ENCODE measurements at places on chromosomes 6 and 20.

GRCh38 chr20:37902504-37903313 is at the start of gene VSTM2L:
Gene VSTM2L, plus strand, starts transcription at chr20:37903127. Its CDS starts 224 bp downstream, at chr20:37903351.
- peak; percentile 91 for DNase-seq

- DNase-seq = peak; percentile 69
Observed at GRCh38 chr6:30483677-30484279, 5.5 kb upstream of the HLA-E start.

DNA sequence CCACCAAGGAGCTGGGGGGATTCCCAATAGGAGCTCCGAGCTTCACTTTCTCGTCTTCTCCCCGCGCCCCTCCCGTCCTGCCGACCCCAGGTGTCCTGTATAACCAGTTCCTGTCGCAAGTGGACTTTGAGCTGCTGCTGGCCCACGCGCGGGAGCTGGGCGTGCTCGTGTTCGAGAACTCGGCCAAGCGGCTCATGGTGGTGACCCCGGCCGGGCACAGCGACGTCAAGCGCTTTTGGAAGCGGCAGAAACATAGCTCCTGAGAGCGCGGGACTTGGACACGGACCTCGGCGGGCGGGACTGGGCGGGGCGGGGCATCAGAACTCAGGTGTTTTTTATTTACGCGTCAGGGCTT is 340 bp upstream of the VARS2 start:
- no peak for DNase-seq

- DNase-seq = peak; percentile 65
Observed at GRCh38 chr6:95203153-95203754, 374.1 kb upstream of the MANEA start.

GRCh38 chr20:14550655-14551054 is 213.2 kb upstream of the FLRT3 start:
- DNase-seq = no peak

DNA sequence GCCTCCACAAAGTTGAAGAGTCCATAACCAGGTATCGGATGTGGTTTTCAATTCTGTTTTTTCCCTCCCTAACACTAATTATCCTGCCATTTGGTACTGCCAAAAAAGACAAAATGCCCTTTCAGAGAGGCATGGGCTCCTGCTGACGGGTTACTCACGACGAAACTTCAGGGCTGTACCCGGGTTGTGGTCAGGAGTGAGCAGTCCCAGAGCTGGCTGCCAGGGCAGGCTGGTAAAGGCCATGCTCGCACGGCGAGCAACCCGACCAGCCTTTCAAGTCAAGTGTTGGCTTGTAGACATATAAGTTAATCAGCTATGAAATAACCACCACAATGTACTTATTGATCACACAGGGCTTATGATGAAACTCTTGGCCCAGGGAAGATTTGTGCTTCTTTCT is 152.5 kb downstream of the FOXC1 start:
- no peak for DNase-seq
